ENCODE measurements at places on chromosomes 2 and 18. TPM values are rescaled to one million over a fixed set of nuclear protein-coding genes. Genes with fewer than 3 reads are reported as not detected.

DNA sequence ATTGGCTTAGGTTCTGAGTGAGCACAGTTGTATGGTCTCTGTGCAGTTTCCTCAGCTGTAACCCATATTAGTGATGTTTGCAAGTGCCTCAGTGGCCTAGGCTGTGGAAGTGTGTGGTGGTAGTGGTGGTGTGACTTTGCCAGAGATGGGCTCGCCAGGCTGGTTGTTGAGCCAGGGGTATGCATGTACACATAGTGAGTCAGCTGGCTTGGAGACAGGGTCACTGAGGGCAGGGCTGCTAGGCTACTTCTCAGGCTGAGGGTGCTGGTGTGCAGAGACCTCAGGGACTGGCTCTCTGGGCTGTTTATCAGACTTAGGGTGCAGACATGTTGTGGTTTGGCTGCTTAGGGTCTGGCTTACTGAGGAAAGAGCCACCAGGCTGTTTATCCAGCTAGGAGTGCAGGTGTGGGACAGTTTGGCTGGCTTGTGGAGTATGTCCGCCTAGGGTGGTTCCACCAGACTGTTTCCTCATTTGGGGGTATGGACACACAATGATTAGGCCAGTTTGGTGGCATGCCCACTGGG lies 15.0 kb downstream of the APLF start:
- no peak for DNase-seq

- no peak for DNase-seq
Measured at GRCh38 chr18:31185186-31185950, 22.7 kb upstream of the DSC1 start.

- no peak for DNase-seq
Measured at GRCh38 chr18:38545071-38545470, 979.5 kb upstream of the CELF4 start.

GRCh38 chr18:76441002-76441667 lies 53.9 kb downstream of the ZNF516 start:
- DNase-seq, result no peak

- no peak for DNase-seq
Measured at GRCh38 chr18:70288851-70289328, at the start of gene SOCS6. SOCS6 (plus strand) TSS chr18:70289045; CDS start chr18:70324669, 35,624 bp downstream.

DNA sequence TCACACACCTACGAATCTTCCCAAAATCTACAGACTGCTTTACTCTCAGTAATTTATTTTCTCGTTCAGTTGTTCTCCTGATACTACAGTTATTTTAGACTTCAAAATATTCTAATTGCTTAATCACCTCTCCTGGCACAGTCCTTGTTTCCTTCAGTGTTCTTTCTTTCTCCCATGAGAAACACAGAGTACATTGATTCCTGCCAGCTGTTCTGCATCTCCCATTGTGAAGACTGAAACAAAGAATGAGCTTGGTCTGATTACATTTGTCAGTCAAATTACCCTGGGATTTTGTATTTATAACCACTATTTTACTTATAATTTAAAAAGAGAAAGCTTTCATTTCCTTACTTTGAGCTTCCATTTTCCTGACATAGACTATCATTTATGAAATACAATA lies 63.9 kb upstream of the TANK start:
- DNase-seq, result no peak

- no peak for DNase-seq
Measured at GRCh38 chr18:50651334-50651733, 91.4 kb downstream of the MAPK4 start.

- DNase-seq, result no peak
Measured at GRCh38 chr18:45121146-45121545, 440.5 kb downstream of the SETBP1 start.

- DNase-seq, result no peak
Measured at GRCh38 chr2:20670315-20671035, 3.5 kb downstream of the GDF7 start.

DNA sequence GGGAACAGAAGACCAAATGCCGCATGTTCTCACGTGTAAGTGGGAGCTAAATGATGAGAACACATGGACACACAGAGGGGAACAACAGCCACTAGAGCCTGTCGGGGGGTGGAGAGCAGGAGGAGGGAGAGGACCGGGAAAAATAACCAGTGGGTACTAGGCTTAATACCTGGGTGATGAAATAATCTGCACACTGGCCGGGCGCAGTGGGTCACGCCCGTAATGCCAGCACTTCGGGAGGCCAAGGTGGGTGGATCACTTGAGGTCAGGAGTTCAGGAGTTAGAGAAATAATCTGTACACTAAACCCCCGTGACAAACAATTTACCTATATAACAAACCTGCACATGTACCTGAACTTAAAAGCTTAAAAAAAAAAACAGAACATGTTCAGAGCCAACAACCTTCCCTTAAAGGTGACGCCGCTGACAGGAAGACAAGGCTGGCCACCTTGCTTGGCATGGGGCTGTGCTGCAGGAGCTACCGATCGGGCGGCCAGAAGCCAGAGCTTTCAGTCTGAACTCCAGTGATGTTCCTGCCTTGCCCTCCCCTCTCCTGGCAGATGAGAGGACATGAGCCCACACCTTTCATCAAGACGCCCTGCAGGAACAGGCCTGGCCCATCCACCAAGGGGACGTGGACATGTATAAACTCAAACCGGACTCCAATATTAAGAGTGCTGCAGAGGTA lies 11.2 kb downstream of the SLC66A2 start:
- no peak for DNase-seq

- DNase-seq, result peak; percentile 71
Measured at GRCh38 chr2:85132834-85133637, at the start of gene TCF7L1. TCF7L1 (plus strand) TSS chr2:85133392; CDS start chr2:85133685, 293 bp downstream.

DNA sequence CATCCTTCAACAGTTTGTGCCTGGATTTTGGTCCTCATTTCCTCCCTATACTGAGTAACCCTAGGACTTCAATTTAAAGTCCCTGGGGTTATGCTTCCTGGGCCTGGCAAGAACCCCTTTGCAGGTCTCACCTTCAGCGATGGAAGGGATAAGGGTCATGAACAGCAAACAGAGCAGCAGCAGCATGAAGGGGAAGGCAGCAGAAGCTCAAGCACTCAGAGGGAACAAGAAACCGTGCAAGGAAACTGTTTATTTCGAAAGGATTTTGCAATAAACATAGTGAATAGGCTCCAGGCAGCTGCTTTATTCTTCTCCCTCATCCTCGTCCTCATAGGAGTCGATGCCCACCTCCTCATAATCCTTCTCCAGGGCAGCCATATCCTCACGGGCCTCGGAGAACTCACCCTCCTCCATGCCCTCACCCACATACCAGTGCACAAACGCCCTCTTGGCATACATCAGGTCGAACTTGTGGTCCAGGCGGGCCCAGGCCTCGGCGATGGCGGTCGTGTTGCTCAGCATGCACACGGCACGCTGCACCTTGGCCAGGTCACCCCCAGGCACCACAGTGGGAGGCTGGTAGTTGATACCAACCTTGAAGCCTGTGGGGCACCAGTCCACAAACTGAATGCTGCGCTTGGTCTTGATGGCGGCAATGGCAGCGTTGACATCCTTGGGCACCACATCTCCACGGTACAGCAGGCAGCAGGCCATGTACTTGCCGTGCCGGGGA lies 2.8 kb upstream of the TUBA4B start:
- no peak for DNase-seq

DNA sequence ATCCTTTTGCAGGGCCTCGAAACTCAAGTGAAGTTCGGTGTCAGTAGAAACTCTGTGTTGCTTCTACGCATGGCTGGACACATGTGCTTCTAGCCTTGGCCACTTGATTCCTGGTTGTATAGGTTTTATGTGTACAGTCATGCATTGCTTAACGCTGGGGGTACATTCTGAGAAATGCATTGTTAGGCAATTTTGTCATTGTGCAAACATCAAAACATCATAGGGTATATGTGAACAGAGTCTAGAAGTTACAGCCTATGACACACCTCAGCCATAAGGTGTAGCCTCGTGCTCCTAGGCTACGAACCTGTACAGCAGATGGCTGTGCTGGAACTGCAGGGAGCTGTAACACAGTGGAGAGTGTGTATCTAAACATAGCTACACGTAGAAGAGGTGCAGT lies 39.4 kb downstream of the TMEM18 start:
- DNase-seq, result no peak

DNA sequence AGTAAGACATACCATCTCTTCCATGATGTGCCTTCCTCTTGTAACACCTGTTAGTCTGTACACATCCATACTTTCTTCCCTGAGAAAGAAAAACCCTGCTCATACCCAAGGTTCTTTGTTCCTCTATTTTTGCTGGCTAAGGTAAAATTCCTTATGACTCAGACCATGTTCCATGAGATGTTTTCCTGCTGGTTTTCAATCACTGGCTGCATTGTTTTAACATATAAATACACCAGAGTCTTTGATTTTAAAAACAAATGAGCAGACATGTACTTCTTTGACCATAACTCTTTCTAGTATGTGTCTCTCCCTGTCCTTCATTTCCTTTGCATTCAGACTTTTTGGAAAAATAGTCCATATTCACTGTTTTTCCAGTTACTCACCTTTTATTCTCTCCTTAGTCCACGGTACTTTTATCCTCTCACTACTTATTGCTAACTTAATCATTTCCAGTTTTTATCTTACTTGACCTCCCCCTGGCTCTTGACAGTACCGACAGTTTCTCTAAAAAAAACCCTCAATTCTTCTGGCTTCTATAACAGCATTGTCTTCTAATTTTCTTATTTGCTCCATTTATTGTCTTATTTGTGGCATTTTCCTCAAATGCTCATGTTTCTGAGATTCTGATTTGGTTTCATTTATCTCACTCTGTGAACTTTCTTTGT lies 4.3 kb downstream of the VAPA start:
- DNase-seq, result no peak

DNA sequence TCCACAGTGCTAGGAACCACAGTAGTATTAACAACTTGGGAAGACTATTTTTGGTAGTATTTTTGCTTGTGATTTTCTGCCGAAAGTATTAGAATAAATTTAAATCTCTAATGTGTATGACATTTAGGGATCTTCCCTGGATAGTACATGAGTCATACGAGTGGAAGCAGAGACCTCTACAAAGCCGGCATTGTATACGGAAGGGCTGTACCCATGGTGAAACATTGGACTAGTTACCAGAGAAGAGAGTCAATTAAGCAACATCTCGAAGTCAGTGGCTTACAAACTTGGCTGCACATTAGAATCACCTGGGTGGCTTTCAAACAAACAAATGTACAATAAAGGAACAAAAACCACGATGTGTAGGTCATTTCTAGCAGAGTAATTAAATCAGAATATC lies 1131.7 kb upstream of the LRRTM1 start:
- no peak for DNase-seq

- DNase-seq, result no peak
Measured at GRCh38 chr18:50466634-50467033, 91.8 kb downstream of the SKA1 start.

- DNase-seq, result no peak
Measured at GRCh38 chr2:72103690-72104089, 44.0 kb downstream of the CYP26B1 start.

- DNase-seq, result no peak
Measured at GRCh38 chr2:72993147-72993932, 76.0 kb downstream of the EMX1 start.

GRCh38 chr2:41283079-41283775 lies 764.6 kb upstream of the PKDCC start:
- no peak for DNase-seq

DNA sequence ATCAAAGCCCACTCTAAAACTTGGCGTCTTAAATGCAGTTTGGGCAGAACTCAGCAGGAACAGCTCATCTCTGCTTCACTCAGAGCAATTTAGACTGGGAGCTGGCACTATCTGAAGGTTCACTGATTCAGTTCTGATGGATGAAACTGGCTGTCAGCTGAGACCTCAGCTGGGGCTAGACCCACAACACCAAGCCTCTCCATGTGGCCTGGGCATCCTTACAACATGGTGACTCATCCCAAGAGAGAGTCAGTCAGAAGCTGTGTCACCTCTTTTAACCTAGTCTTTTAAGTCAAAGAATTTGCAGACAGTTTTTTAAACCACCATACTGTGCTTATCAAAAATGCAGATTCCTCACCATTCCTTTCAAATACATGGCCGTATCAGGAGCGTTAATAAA lies 62.6 kb upstream of the ZNF397 start:
- no peak for DNase-seq

GRCh38 chr18:48725562-48725961 lies 186.7 kb downstream of the CTIF start:
- no peak for DNase-seq

GRCh38 chr2:73984203-73984921 lies at the start of gene TET3:
TET3 (plus strand) TSS chr2:73984910; CDS start chr2:73986404, 1,494 bp downstream.
- no peak for DNase-seq

- no peak for DNase-seq
Measured at GRCh38 chr2:121263996-121264715, 20.8 kb downstream of the TFCP2L1 start.

GRCh38 chr18:45635893-45636509 lies 20.7 kb downstream of the SLC14A2 start:
- DNase-seq, result no peak

- DNase-seq, result no peak
Measured at GRCh38 chr2:72057308-72057707, 90.4 kb downstream of the CYP26B1 start.

DNA sequence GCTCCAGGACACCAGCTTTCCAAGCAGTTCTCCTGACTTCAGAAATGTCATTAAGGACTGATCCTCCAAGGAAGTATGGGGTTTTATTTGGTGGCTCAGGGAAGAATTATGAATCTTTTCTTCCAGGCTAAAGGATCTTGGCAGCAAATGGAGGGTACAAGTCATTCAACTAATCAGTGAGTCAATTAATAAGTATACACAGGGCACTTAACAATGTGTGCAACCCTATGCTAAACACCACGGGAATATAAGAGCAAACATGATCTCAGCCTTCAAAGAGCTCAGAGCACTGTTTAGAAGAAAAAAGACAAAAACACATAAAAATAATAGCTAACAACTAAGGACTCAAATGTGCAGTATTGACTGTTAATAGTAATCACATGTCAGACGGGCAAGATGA lies 234.5 kb downstream of the SETBP1 start:
- DNase-seq, result no peak

GRCh38 chr2:178482437-178482836 lies 2.2 kb downstream of the PLEKHA3 start:
- no peak for DNase-seq

GAL3ST2 gene
- polyA plus RNA-seq, result 0.20 TPM

DSG4 gene
- not detected for polyA plus RNA-seq

PLGLB2 gene
- polyA plus RNA-seq, result not detected

PSMA8 gene
- polyA plus RNA-seq, result not detected

SLC8A1 gene
- polyA plus RNA-seq, result 6.5 TPM

C2orf72 gene
- polyA plus RNA-seq, result 0.23 TPM

CRYGD gene
- not detected for polyA plus RNA-seq

CABYR gene
- 3.3 TPM for polyA plus RNA-seq

HOXD12 gene
- not detected for polyA plus RNA-seq

VIT gene
- 4.5 TPM for polyA plus RNA-seq

LRRC30 gene
- 4.2 TPM for polyA plus RNA-seq

GCC2 gene
- polyA plus RNA-seq, result 19.4 TPM

VWA3B gene
- polyA plus RNA-seq, result 1.6 TPM

MEP1B gene
- 0.11 TPM for polyA plus RNA-seq

All from forelimb muscle (tissue), 1 donor.